HS-5 (cell line): ENCODE measurements at places on chromosomes 1 and 21.

- DNase-seq = no peak
These were observed 40.8 kb downstream of the RTCA start for GRCh38 chr1:100306735-100307313.

DNA sequence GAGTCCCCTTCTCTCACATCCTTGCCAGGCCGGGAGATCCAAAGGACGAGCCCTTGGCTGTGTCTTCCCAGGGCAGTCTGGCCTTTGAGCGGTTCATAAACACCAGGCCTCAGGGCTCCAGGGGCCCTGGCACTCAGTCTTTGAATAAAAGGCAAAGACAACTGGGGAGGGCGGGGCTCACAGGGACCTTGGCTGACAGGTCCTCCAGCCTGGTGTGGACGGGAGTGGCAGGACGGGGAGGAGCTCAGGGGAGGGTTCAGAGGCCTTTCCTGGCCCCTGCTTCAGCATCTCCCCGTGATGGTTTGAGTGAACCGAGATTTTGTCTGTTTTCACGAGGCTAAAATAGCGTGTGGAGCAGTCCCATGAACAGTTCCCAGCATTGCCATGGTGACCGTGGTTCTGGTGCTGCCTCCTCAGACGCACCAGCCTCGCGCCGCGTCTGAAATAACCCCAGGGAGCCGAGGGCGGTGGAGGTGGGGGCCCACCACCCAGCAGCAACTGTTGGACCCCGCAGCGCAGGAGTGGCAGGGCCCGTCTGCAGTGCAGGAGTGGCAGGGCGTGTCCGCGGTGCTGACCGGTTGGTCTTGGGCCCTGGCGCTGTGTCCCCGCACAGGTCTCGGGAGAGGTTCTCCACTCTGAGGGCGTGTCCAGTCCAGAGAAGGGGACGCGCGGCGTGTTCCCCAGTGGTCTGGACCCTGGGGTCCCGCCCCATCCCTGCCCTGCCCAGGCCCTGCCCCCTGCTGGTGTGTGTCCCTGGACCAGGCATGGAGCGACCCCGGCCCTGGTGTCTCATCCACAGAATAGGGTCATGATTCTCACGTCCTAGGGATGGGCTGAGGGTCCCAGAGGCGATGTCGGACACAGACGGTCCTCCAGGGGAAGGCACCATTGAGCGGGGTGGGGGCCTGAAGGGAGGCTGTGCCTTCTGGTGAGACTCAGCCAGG is 7.1 kb upstream of the PRKCZ start:
- DNase-seq = no peak

GRCh38 chr1:23699280-23700179 is 7.9 kb downstream of the RPL11 start:
- DNase-seq = no peak

- DNase-seq = no peak
These were observed 2.0 kb downstream of the PIK3CD start for GRCh38 chr1:9653491-9654050.

- peak; percentile 83 for DNase-seq
These were observed 6.0 kb upstream of the STMN1 start for GRCh38 chr1:25912076-25912831.
